Type B pancreatic cell (in vitro differentiated cells): ENCODE measurements at places on chromosomes 13 and 19. TPM values are rescaled to one million over a fixed set of nuclear protein-coding genes. Genes with fewer than 3 reads are reported as not detected.
A peak's percentile ranks its signal among the peaks of the same experiment; 100 is the strongest.

UHRF1 gene
- 29.2 and 79.1 TPM in 2 replicates for total RNA-seq

PGLYRP1 gene
- total RNA-seq = not detected in 2 replicates

KIR2DL4 gene
- not detected in 2 replicates for total RNA-seq

EFNB2 gene
- total RNA-seq = 48.6 and 67.1 TPM in 2 replicates

GRCh38 chr19:58228585-58229254, at the start of gene ZNF544:
TSS of gene ZNF544 (plus strand) at chr19:58228914. CDS start at chr19:58244024, 15,110 bp downstream.
- DNase-seq = peak; percentile 84

GRCh38 chr19:4174213-4174894, 8.0 kb downstream of the SIRT6 start:
- DNase-seq = no peak

DNA sequence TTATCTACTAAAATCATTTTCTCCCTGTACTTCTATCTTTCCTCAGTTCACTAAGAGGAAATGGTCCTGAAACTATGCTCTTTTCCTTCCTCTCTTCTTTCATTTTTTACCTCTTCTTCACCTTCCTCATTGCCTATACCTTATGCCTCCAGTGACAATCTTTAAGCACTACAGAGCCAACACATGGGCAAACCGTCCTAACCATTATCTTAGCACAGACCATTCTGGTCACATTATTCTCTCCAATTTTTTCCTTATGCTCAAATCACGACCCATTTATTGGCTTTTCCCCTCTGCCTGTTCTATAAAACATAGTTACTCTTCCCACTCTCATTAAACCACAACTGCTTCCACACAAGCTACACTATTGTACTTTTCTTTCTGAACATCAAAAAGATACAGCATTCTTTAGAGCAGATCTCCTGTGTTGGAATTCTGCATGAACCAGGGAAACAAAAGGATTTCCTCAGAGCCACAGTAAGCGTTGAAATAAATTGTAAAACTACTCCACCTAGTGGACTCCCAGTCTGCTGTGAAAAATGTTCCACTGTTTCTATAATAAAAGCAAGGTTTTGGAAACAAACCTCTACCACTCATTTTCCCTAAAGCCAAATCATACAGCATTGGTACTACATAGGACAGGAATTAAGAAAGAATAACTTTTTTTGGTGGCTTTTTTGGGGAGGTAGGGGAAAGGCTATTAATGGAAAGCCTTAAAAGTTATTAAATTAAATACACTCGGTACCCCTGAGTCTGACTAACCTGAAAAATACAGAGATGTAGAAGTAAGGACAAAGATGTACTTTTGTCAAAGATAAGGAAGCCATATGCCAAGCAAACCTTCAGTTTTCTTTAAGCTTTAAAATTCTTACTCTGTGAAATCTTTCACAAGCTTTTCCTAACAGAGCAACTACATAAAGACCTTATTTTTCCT, 19.5 kb downstream of the NUFIP1 start:
- no peak for DNase-seq

DNA sequence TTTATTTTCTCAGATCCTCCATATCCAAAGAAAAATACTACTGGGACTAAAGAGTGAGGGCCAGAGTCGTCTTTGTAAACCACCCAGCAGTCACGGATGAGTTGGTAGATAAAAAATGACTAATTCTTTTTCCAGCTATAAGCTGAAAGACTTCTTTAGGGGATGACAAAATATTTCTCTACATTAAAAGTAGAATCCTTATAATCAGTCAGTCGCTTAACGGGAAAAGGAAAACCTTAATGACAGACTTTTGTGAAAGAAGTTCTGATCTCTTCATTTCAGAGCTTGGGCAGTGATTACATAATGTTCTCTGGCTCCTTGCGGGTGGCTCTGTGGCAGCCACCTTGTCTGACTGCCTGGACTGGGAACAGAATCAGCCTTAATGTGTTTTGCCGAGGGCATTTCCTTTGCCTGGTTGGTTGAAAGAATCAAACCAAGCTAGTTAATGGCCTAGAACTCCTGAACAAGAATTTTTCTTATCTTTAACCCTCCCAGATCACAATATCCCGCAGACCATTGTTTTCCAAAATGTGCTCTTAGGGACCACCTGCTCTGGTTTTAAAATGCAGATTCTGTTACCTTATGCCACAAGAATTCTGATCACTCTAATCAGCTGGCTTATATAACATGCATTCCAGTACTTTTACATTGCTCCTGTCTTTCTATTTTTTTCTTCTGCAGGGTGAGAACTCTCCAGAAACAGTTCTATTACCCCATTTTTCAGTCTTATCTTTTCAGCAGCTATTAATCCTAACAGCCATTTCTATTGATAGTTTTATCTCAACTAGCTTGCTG, 2.5 kb downstream of the ITM2B start:
- no peak for DNase-seq

DNA sequence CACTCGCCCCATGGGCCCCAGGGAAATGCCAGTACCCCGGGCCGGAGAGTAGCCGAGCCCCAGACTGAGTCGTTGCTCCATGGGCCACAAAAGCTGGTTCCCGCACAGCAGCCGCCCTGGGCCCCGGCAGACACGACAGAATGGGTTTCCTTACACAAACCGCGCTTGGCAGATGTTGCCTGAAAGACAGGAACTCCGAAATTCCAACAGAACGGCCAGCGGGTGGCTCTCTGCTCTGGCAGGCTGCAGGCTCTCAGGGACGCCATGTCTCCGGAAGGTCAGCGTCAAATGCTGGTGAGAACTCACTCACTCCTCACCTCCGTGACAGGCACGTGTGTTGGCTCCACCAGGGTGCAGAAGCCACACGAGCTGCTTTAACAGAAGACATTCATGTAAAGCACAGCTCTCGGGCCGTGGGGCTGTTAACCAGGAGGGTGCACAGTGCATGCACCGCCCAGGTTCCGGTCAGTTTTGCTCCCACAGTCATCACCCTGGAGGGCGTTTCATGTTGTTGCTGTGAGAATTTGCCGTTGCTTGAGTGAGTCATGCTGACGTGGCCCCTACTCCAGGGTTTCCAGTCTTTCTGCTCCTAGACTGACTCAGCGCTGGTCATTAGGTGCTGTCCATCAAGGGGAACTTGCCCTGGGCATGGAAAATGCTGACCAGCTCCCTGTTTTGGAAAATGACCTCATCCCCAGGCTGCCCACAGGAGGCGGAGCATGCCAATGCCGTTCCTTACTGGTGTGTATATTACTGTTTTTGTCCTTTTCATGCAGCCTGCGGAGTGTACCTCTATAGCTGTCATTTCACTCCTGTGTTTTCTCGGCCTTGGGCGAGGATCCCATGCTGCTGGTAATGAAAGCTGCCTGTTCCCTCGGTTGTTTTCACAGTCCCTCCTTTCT, 44.8 kb downstream of the ANKRD10 start:
- peak; percentile 76 for DNase-seq

DNA sequence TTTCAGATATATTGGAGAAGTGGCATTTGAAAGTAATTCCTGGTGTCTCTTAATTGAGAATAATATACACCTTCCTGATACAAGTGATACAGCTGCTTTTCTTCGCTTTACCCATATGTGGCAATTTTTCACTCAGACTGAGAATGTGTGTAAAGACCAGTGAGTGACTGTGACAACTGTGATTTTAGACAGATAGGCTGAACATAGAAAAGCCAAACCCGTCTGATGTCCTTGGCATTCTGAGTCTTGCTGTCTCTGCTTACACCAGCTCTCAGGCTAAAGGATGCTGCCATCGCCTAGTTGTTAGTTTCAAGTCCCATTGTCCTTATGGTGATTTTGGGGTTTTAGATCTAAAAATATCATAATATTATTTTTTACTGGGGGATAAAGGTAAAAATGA, 492.6 kb downstream of the RFC3 start:
- no peak for DNase-seq
